ENCODE measurements at places on chromosomes 11 and 22.
A peak's percentile ranks its signal among the peaks of the same experiment; 100 is the strongest.

- DNase-seq = no peak
Observed at GRCh38 chr11:133127741-133128140, 404.6 kb downstream of the OPCML start.

DNA sequence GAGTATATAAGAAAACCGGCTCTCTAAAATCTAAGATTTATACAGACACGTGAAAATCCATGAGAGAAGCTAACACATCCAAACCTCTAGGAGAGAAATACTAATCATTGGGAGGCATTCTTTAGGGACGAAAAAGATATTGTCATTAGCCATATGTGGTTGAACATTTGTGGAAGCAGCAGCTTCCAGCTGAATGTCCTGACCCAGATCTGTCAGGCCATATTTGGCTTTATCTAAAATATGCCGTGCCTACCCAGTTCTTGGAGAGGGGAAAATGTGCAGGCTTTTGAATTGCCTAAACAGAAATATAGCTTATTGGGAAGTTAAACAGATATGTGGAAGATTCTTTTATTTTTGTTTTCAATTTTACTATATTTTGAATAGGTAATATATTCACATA, 6.4 kb downstream of the CCDC89 start:
- no peak for DNase-seq

GRCh38 chr11:123173040-123173855, 21.8 kb downstream of the CLMP start:
- no peak for DNase-seq

- no peak for DNase-seq
Observed at GRCh38 chr22:31575190-31575589, 78.9 kb downstream of the SFI1 start.

- DNase-seq = no peak
Observed at GRCh38 chr22:18031695-18032454, 7.5 kb upstream of the MICAL3 start.

DNA sequence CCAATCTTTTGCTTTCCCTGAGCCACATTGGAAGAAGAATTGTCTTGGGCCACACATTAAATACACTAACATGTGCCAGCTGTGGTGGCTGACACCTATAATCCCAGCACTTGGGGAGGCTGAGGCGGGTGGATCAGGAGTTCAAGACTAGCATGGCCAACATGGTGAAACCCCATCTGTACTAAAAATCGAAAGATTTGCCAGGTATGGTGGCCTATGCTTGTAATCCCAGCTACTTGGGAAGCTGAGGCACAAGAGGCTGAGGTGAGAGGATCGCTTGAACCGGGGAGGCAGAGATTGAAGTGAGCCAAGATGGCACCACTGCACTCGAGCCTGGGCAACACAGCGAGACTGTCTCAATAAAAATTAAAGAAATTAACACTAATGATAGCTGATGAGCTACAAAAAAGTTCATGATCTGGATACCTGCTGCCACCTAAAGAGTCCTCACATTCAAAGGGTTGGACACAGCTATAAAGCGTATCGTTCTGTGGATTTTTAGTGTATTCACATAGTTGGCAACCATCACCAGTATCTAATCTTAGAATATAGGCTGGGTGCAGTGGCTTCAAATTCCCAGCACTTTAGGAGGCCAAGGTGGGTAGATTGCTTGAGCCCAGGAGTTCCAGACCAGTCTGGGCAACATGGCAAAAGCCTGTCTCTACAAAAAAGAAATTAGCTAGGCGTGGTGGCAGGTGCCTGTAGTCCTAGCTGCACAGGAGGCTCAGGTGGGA, 3.4 kb upstream of the LDHC start:
- DNase-seq = no peak

- no peak for DNase-seq
Observed at GRCh38 chr22:33807470-33807869, 112.8 kb downstream of the LARGE1 start.

DNA sequence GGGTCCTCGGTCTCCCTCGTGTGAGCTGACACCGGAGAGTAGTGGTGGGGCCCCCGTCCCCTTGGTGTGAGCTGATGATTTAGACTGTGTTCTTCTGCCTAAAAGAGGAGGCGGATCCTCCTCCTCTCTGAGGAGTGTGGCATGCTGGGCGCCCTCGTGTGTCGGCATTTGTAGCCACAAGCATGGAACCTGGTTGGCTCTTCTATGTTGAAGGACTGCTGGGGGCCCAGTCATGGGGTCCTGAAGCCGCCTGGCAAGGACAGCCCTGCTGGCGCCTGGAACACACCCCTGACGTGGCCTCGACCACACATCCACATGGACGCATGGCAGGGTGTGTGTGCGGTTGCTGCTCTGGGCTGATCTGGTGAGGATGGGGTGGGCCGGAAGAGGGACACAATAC, 50.2 kb downstream of the AP2A2 start:
- DNase-seq = no peak

DNA sequence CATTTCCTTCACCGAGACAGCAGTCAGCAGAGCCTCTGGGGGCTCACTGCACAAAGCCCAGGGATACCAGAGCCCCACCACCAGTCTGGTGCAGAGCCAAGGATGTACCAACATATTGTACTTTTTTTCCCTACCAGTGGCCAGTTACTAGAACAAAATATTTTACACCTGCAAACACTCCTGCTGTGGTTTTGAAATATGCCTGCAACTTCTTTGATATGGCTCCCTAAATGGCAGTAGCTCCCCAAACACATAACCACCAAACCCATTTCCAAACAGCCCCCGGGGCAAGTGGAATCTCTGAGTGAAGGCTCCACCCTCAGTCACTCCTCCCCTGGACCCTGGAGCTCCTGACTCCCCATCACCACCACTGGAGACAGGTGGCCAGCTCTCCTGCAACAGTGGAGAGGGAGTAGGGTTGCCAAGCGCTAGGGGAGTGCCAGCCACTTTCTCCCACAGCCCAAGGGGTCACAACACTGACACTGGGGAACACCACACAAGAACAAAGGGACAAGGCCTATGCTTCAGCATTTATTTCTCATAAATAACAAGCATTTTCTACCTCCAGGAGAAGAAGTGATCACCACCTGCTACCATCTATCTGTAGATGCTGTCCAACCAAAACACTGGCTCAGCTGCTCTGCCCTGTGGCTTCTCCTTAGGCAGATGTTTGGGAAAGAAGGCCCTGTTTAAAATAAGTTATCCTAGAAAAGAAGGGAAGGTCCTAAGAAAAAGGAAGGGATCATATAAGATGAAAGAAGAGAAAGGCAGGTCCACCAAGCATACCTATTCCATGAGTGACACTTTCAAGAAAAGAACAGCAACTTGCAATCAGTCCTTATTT, 15.1 kb downstream of the DGCR2 start:
- DNase-seq = peak; percentile 22

- no peak for DNase-seq
Observed at GRCh38 chr11:8102296-8102915, 21.4 kb downstream of the TUB start.

DNA sequence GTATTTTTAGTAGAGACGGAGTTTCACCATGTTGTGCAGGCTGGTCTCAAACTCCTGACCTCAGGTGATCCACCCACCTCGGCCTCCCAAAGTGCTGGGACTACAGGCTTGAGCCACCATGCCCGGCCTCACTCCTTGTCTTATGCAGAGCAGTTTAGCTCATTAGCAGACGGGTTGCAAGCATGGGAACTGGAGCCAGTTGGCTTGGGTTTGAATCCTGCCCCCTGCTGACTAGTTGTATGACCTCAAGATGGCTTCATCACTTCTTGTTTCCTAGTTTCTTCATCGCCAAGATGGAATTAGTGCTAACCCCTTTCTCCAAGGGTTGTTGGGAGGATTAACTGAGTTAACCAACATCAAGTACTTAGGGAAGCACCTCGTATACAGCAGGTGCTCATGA, 23.4 kb upstream of the RASD2 start:
- DNase-seq = no peak

DNA sequence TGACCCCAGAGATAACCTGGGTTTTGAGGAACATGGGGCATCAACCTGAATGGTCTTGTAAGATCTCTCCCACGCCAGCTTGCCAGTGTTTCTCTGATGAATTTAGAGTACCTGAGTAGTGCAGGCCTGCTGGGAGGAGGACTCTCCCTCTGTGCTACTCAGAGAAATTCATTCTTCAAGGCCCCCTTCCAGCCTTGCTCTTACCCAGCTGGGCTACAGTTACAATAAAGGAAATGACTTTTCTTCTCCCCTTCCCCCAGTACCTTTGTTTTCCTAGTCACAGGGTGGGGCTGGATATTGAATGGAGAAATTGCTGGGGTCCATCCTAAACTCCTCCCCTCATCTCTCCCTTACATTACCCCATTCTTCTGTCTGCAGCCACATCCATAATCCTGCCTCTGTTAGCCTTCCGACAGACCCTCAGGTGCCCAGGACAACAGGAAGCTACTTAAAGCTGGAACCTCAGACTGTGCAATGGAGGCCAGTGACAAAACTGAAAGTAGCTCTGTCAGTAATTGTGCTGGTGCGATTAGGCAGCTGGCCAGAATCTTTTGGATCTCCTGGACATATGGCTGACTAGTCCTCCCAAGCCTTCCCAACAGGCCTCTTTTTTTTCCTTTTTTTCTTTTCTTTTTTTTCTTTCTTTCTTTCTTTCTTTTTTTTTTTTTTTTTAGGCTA, 17.4 kb downstream of the LIMK2 start:
- DNase-seq = no peak

- no peak for DNase-seq
Observed at GRCh38 chr11:125314276-125315078, 149.9 kb downstream of the PKNOX2 start.

GRCh38 chr11:94826415-94826814, 58.3 kb downstream of the AMOTL1 start:
- no peak for DNase-seq

GRCh38 chr11:47164321-47164720, 12.4 kb downstream of the ARFGAP2 start:
- DNase-seq = no peak

GRCh38 chr11:35281169-35281688, 138.1 kb downstream of the SLC1A2 start:
- no peak for DNase-seq

- DNase-seq = no peak
Observed at GRCh38 chr11:12829540-12830314, 155.5 kb downstream of the TEAD1 start.

GRCh38 chr22:50140615-50141014, 29.9 kb upstream of the PANX2 start:
- no peak for DNase-seq

DNA sequence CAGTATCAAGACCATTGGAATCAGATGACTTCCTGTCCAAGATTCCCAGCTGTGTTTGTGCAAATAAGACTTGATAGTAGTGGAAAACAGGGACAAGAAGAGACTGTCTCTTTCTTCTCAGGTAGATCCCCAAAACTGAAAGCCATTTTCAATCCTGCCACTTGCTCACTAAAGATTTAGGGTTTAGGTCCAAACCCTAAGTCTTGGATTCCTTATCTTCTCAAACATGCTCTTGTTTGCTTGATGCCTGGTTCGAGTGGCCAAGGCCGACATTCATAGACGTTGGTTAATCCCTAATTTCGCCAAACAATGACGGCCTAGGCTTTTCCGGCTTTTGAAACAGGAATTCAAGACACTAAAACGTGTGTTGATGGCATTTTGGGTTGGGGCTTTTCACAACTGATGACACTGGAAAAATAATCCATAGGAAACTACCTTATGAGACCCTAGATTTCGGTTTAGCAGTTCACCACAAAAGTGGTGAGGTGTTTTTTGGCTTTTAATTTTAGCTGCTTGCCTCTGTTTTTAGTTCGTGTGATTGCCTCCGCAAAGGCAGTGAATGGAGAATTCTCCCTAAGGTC, 1.0 kb upstream of the GTPBP1 start:
- DNase-seq = no peak

Measured in upper lobe of right lung (tissue), 1 donor.